Suppressor macrophage (primary cell): ENCODE measurements at places on chromosomes 6 and 20.

DNA sequence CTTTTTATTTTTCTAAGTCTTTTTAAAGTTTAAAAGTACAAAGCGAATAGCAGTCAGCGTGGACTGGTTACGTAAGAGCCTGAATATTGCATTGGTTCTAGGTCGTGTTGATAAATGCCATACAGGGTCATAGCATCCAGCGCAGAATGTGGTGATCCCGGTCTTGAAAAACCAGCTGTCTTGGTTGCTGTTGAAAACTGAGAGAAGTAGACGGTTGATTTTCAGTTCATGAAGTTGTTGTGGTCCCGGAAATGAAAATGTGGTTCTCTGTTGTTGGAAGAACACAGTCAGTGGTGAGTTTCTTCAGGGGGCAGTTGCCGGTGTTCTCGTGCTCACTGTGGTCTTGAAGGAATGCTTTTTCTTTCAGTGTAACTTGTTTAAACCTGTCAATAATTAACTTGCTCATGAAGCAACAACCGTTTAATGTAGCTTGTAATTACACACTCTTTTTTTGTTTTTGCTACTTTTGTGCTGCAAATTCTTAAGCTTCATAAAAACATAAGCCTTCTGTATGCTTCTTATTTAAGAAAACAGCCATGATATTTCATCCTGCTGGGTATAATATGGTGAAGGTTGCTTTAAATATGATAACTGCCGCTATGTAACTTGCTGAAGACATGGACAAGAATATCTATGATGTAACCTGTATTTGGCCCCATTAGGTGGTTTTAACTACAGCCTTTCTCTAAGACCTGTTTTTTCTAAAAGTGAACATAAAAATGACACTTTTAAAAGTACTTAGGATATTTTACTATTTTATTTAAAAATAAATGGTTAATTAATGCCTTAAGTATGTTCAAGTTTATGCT, 64.8 kb upstream of the KIF25 start:
- no peak for DNase-seq

- DNase-seq = no peak
Observed at GRCh38 chr6:134429861-134430380, 112.0 kb upstream of the SGK1 start.

- DNase-seq = no peak
Observed at GRCh38 chr6:56387621-56388414, 140.4 kb upstream of the COL21A1 start.

DNA sequence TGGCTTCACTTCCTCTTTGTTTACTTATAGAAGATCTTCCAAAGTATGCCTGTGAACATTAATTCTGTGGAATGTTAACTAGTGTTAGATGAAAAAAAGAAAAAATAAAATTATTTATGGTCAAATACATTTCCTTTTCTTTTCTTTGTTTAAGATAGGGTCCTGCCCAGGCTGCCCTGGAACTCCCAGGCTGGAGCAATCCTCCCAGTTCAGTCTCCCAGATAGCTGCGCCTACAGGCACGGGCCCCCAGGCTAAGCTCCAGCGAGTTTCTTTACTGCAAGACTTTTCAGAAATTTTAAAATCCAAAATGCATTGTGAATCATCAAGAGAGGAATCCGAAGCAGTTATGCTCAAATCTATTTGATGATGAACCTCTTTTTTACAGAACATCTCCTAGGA, 39.3 kb upstream of the IL20RA start:
- no peak for DNase-seq
